Endothelial cell (in vitro differentiated cells): ENCODE measurements at places on chromosomes 4 and X. TPM values are rescaled to one million over a fixed set of nuclear protein-coding genes. Genes with fewer than 3 reads are reported as not detected.

Gene CXCL5
- total RNA-seq, result 3.4 TPM

Gene POLN
- total RNA-seq, result 2.5 TPM

- no peaks in the 10 kb centered on the region for H3K4me1 ChIP-seq
- H3K27ac ChIP-seq, result no peak overlapping the region
- peaks cover 2% of the 10 kb centered on the region for H3K27me3 ChIP-seq
- H3K4me3 ChIP-seq, result no peak overlapping the region
- DNase-seq, result no peak
- H3K36me3 ChIP-seq, result peaks cover 4% of the 10 kb centered on the region
Observed at GRCh38 chr4:188198982-188199792, 59.9 kb downstream of the TRIML1 start.

- H3K36me3 ChIP-seq, result no peaks in the 10 kb centered on the region
- H3K27ac ChIP-seq, result no peak overlapping the region
- no peaks in the 10 kb centered on the region for H3K4me1 ChIP-seq
- no peak overlapping the region for H3K4me3 ChIP-seq
Observed at GRCh38 chr4:35325908-35326453, 918.3 kb downstream of the ARAP2 start.

DNA sequence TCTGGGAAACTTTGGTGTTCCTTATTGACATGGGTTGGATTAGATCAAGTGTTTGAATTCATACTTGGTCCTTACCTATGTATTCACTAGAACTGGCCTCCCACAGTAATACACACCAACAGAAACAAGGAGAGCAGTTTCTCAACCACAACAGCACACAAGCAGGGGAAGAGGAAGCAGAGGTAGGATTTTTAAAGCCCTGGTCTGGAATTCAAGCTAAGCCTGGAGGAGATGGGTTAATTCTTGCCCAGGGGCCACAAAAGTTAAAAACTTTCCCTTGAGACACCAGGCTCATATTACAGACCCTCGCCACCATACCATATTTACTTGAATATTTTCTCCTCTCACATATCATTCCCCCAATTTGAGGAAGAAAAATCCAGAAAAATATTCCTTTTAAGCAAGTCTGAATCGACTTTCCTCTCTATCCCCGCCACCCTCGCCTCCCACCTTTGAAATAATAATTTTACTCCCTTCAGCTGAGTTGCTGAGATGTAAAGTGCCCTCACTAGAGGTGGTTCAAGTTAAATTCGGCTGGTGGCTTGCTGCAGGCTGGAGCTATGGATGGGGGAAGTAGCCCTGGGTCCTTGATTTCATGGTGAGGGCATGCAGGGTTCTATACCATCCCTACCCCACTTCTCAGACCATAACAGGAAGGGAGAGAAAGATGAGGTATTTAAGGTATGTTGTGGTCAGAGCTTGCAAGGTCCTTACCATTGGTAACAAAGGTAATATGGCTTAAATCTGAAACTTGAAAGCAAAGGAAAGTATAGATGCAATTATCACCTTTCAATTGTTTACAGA is 440.2 kb downstream of the INPP4B start:
- no peak for DNase-seq
- H3K4me3 ChIP-seq, result no peak overlapping the region
- H3K4me1 ChIP-seq, result peaks cover 36% of the 10 kb centered on the region
- H3K36me3 ChIP-seq, result no peaks in the 10 kb centered on the region
- no peaks in the 10 kb centered on the region for H3K27me3 ChIP-seq

- peaks cover 7% of the 10 kb centered on the region for H3K27me3 ChIP-seq
- no peak for DNase-seq
- H3K4me3 ChIP-seq, result no peak overlapping the region
- H3K27ac ChIP-seq, result peak overlapping the region; percentile 48
Observed at GRCh38 chr4:13540446-13541175, 3.7 kb downstream of the NKX3-2 start.
